WTC11 (cell line): ENCODE measurements at places on chromosomes 4 and X. TPM values are rescaled to one million over a fixed set of nuclear protein-coding genes. Genes with fewer than 3 reads are reported as not detected.

The RTL9 gene
- total RNA-seq = 0.07 to 0.24 TPM (median 0.11 TPM) in 3 replicates

The RAB39B gene
- 6.9 to 8.0 TPM (median 7.2 TPM) in 3 replicates for total RNA-seq

The SUPT20HL1 gene
- total RNA-seq = not detected in 3 replicates

The MBTPS2 gene
- total RNA-seq = 8.4 to 9.8 TPM (median 9.1 TPM) in 3 replicates

The TMPRSS11A gene
- total RNA-seq = not detected in 3 replicates

The FHIP1A gene
- 64.2 to 68.6 TPM (median 67.5 TPM) in 3 replicates for total RNA-seq

The GPR173 gene
- total RNA-seq = 7.3 to 11.0 TPM (median 9.3 TPM) in 3 replicates

The MAN2B2 gene
- 6.3 to 8.0 TPM (median 7.5 TPM) in 3 replicates for total RNA-seq

The CLCN4 gene
- 8.1 to 8.9 TPM (median 8.7 TPM) in 3 replicates for total RNA-seq

GRCh38 chrX:133849676-133850075 lies 135.7 kb downstream of the GPC3 start:
- no peak for DNase-seq
- no peak overlapping the region for H3K4me3 ChIP-seq
- H3K36me3 ChIP-seq = no peaks in the 10 kb centered on the region
- H3K27me3 ChIP-seq = no peaks in the 10 kb centered on the region
- no peak overlapping the region for H3K27ac ChIP-seq
- peaks cover 11% of the 10 kb centered on the region for H3K4me1 ChIP-seq

DNA sequence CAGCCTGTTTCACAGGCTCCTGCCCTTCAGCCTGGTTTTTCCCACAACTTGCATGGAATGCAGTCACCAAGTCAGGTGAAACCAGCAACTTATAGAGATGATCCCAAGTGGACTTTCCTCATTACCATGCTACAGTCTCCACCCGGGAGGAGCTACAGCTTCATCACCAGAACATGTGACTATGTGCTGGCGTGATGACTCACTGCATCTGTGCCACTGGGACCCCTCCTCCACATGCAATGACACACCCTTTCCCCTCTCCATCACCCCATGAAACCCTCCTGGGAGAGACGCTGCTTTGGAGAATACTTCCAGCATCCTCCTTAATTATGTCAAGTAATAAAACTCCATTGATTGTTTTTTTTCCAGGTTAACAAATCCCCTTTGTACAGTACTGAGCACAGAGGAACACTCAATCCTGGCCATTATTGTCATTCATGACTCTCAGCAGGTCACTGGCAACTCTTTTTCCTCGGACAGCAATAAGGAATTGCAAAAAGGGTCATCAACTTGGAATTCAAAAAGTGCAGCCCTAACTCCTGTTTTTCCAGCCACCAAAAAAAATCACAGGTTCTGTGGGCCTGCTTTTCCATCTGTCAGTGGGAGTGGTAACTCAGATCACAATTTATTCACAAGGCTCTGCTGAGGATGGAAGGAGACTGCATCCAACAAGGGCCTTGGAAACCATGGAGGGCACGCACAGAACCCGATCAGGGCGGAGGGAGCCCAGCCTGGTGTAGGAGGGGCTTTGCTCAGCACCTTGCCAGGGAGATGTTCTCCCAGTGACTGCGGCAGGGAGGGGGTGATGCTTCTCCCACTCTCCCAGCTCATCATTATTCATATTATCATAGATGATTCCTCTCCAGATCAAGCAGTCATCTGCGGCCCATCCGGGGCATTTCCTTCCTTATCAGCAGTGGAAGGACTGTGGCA lies 17.4 kb downstream of the QDPR start:
- peak overlapping the region; percentile 66; the same call in 1 of the 2 replicates for H3K27ac ChIP-seq
- DNase-seq = no peak
- no peaks in the 10 kb centered on the region for H3K27me3 ChIP-seq
- peaks cover 16% of the 10 kb centered on the region for H3K4me1 ChIP-seq
- H3K4me3 ChIP-seq = no peak overlapping the region

DNA sequence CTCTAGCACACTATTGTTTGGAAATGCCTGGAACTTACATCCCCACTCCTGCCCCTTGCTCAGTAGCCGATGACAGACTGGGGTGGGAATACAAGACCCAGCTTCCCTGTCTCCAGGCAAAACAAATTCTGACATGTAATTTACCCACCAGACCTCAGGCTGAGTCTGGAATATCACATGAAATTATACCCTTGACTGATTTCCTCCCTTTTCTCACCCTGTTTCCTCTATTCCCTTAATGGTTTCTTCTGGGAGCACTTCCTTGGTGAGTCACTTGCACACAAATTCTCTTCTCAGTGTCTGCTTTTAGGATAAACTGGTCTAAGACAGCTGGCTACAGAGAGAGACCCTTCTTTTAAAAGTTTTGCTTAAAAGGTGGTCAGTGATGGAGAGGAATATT lies 65.8 kb upstream of the DIPK2B start:
- no peak overlapping the region for H3K4me3 ChIP-seq

- DNase-seq = no peak
- H3K4me3 ChIP-seq = no peak overlapping the region
- peaks cover 44% of the 10 kb centered on the region for H3K36me3 ChIP-seq
- H3K27me3 ChIP-seq = no peaks in the 10 kb centered on the region
- no peak overlapping the region for H3K27ac ChIP-seq
Observed at GRCh38 chrX:48989483-48989882, 12.6 kb downstream of the GRIPAP1 start.

GRCh38 chr4:7719354-7720174 lies 220.1 kb downstream of the AFAP1 start:
- H3K27me3 ChIP-seq = peaks cover 8% of the 10 kb centered on the region
- DNase-seq = peak; percentile 90
- H3K4me1 ChIP-seq = peaks cover 3% of the 10 kb centered on the region
- no peaks in the 10 kb centered on the region; the same call in 1 of the 2 replicates for H3K36me3 ChIP-seq

- no peak overlapping the region for H3K27ac ChIP-seq
- peak; percentile 40 for DNase-seq
- peaks cover 37% of the 10 kb centered on the region for H3K4me1 ChIP-seq
- H3K27me3 ChIP-seq = peaks cover 84% of the 10 kb centered on the region
- H3K4me3 ChIP-seq = peak overlapping the region; percentile 76
- no peaks in the 10 kb centered on the region for H3K36me3 ChIP-seq
Observed at GRCh38 chrX:140503714-140504351, 1.0 kb downstream of the SOX3 start.

DNA sequence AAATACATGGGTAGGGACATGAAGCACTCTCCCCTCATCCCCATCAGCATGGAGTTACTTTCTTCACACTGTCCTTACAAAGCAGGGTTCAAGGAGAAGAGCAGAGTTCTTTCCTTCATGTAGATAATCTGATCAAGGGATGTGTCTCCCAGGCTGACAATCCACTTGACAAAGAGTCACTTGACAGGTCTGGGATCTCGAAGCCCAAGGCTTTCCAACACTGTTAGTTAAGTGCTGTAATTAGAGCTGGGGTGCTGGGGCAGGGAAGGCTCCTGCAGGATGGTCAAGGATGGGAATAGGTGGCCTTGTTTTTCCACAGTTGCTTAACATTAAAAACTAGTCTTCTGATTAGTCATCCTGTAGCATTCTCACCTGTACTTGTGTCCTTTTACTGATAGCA lies 38.0 kb downstream of the CCNG2 start:
- peaks cover 8% of the 10 kb centered on the region for H3K4me1 ChIP-seq
- H3K4me3 ChIP-seq = no peak overlapping the region
- no peak overlapping the region for H3K27ac ChIP-seq
- no peaks in the 10 kb centered on the region for H3K36me3 ChIP-seq

- H3K27ac ChIP-seq = no peak overlapping the region
- no peak for DNase-seq
- H3K36me3 ChIP-seq = no peaks in the 10 kb centered on the region
Observed at GRCh38 chrX:46961574-46962283, 49.5 kb downstream of the JADE3 start.

DNA sequence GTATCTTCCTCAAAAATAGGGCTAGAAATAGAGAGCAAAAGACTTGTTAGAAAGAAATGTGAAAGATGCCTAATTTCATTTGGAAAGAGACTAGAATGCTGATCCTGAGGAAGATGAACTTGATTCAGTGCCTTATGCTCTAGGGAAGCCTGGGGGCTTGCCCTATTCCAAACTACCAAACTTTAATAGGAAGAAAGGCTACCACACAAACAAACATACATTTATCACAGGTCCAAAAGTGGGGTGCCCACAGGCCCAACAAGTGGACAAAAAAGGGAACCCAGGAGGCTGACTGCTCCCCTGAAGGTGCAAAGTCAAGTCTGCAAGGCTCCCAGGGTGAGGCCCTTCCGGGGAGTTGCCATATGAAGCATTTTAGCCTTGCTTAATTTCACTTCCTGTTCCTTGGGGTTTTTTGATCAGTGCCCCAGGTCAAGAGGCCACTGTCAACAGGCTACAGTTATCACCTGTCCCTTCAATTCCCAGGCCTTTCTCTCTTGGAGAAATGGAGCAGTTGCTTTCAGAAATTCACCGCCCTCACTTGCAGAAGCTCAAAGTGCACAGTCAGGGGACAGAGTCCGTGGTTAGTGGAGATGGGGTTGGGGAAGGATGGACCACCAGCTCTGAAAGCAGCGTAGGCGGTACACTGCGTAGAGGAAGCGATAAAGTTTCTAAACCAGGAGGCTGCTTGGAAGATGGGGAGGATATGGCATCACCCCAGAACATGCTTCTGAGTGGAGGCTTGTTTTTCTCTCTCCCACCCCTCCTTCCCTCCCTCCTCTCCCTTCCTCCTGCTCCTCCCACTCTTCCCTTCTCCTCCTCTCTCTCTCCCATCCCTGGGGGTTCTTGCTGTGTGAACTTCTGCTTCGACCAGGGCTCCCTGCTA lies 36.4 kb downstream of the TMEM154 start:
- H3K4me1 ChIP-seq = peaks cover 55% of the 10 kb centered on the region
- no peaks in the 10 kb centered on the region for H3K27me3 ChIP-seq
- H3K4me3 ChIP-seq = no peak overlapping the region

DNA sequence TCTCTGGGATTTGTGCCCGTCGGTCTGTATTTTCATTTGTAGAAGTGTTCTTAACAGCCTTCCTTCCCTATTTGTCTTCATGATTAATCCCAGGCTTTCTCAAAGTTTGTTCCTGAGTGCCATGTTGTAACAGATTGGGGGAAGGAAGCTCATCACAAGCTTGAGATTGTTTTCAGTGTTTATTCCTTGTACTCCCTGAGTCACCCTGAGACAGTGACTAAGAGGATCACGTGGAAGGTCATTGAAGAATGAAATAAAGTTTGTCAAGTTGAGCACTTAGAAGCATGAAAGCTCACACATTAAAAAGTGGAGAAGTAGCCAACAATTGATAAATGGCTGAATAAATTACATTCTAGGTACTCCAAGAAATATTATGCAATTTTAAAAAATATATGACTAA lies 153.5 kb upstream of the FAM241A start:
- no peaks in the 10 kb centered on the region for H3K36me3 ChIP-seq
- no peak overlapping the region for H3K27ac ChIP-seq
- H3K4me3 ChIP-seq = no peak overlapping the region
- H3K27me3 ChIP-seq = no peaks in the 10 kb centered on the region
- DNase-seq = no peak

GRCh38 chrX:85288992-85289723 lies 45.4 kb downstream of the ZNF711 start:
- no peak overlapping the region for H3K27ac ChIP-seq
- no peaks in the 10 kb centered on the region; the same call in 1 of the 2 replicates for H3K27me3 ChIP-seq
- H3K4me3 ChIP-seq = no peak overlapping the region
- no peak for DNase-seq

- peaks cover 5% of the 10 kb centered on the region for H3K36me3 ChIP-seq
- H3K4me1 ChIP-seq = peaks cover 14% of the 10 kb centered on the region
- H3K27me3 ChIP-seq = no peaks in the 10 kb centered on the region
- H3K4me3 ChIP-seq = no peak overlapping the region
Observed at GRCh38 chrX:9902656-9903055, 64.5 kb upstream of the CLDN34 start.

GRCh38 chr4:150874338-150875226 lies 140.5 kb downstream of the LRBA start:
- DNase-seq = no peak
- peaks cover 14% of the 10 kb centered on the region for H3K36me3 ChIP-seq
- H3K4me1 ChIP-seq = no peaks in the 10 kb centered on the region

- no peak overlapping the region for H3K4me3 ChIP-seq
- H3K27ac ChIP-seq = no peak overlapping the region
- peaks cover 2% of the 10 kb centered on the region for H3K4me1 ChIP-seq
- no peak for DNase-seq
- no peaks in the 10 kb centered on the region for H3K36me3 ChIP-seq
Observed at GRCh38 chr4:81256059-81256970, 41.3 kb upstream of the PRKG2 start.

DNA sequence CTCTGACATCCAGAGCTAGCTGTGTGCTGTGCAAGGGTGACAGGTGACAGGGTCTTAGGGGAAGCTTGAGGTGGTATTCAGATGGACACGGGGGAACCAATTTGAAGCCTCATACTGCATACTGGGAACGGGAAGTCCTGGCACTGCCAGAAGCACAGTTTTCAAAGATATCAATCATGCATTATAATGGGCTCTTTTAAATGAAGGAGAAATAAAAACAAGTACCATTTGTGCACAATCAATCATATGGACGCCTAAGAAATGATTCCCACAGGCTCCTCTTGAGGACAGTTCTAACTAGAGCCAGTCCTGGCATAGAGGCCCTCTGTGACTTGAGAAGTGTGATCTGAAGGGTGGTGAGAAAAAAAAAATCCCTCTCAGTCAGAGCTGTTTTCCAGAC lies 50.9 kb downstream of the TSC22D3 start:
- no peak for DNase-seq
- no peaks in the 10 kb centered on the region for H3K27me3 ChIP-seq
- H3K4me3 ChIP-seq = no peak overlapping the region
- H3K36me3 ChIP-seq = no peaks in the 10 kb centered on the region

DNA sequence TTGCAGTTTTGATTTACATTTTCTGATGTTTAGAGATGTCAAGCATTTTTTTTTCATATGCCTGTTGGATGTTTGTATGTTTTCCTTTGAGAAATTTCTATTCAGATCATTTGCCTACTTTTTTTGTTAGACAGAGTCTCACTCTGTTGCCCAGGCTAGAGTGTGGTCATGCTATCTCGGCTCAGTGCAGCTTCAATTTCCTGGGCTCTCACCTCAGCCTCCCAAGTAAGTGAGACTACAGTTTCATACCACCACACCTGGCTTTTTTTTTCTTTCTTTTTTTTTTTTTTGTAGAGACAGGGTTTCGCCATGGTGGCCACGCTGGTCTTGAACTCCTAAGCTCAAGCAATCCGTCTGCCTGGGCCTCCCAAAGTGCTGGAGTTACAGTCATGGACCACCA lies 291.7 kb downstream of the SLITRK2 start:
- H3K27ac ChIP-seq = no peak overlapping the region
- H3K4me1 ChIP-seq = no peaks in the 10 kb centered on the region
- peaks cover 32% of the 10 kb centered on the region for H3K36me3 ChIP-seq
- no peak for DNase-seq
- peaks cover 4% of the 10 kb centered on the region for H3K27me3 ChIP-seq
- H3K4me3 ChIP-seq = no peak overlapping the region
